Thoracic aorta (tissue), 2 donors: ENCODE measurements at places on chromosomes 12 and 14.

- DNase-seq = peak; percentile 17
These were observed 94.2 kb downstream of the LLPH start for GRCh38 chr12:66036317-66036716.

DNA sequence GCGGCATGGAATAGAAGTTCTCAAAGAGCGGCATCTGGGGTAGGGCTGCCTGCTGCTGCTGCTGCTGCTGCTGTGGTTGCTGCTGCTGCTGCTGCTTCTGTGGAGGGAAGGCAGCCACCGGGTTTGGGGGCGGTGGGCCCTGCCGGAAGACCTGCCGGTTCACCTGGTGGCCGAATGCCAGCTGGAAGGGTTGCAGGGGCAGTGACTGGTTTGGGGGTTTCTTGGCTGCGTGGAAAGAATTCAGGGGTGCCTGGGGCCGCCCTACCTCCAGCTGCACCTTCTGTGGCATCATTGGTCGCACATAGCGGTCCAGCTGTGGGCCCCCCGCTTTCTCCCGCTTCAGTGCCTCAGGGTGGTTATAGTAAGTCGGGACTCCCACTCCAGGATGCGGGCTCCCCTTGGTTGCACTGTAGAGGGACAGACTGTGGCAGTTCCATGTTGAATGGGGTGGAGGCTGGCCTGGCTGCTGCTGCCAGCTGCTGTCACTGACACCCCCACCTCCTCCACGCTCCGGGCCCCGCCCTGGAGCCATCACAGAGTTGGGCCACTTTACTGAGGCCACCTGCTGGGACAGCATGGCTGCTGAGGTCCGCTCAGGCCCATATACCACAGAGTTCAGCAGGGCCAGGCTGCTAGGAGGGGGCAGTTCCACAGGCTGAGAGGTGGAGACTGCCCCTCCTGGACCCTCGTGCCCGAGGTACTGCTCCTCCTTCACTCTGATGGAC lies 25.2 kb upstream of the PNMA1 start:
- no peak for DNase-seq

DNA sequence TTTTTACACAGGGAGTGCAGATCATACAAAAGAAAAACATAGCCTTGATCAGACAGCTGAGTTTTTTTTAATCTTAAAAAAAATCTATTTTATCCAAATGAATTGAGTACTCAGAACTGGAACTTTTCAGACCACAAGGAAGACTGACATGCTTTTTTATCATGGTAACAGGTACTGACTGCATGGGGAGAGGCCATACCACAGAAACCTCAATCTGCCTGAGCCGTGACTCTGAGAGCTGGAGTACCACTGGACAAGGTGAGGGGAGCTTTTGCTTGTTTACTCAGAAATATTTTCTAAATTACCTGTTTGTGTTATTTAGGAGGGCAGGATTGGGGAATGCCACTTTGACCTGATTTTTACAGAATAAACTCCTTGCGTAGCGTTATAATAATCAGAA lies 143.9 kb downstream of the ALX1 start:
- DNase-seq = no peak

DNA sequence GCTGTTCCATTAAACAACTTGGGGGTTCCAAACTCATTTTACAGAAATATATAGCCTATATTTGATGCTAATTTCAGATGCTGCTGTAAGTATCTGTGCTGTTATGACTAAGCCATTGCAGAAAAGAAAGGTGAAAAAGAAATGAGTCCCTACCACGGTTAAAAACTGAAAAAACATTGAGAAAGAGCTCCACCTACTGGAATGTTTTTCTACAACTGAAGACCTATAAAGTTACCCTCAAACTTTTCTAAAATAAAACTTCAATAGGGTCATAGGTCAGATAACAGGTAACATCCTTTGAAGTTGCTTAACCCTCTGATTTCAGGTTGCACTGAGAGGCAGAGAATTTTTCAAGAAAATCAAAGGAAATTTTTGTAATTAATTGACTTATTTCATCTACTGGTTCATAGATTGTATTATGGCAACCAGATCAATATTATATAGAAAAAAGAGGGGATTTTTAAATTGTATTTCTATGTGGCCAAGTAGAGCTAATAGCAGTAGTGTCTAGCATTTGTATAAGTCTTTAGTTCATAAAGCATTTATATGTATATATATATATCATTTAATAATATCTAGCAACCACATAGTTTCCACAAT lies 279.9 kb downstream of the RPS29 start:
- DNase-seq = no peak
